ENCODE measurements at places on chromosomes 11 and 22.

- DNase-seq = peak; percentile 91
Measured at GRCh38 chr11:1515082-1516060, 28.8 kb upstream of the MOB2 start.

GRCh38 chr11:108926841-108927577, 262.1 kb downstream of the DDX10 start:
- DNase-seq = no peak

DNA sequence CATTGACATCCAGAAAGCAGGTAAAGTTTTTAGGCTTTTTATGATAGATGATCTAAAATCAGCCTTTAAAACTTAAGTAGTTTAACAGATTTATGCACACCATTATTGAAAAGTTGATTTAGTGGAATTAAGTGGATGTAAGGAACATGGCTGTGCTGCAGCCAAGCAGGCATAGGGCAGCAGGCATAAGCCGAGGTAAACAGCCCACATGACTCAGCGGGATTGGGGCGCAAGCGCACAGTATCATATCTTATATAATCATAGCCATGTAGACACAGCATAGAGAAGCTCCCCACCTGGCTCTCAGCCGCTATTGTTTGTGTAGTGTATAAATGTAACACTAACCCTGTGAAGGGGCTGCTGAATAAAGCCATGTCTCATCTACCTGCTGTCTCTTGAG, 157.5 kb downstream of the WNT11 start:
- no peak for DNase-seq

GRCh38 chr11:126978165-126978564, 22.4 kb downstream of the KIRREL3 start:
- DNase-seq = no peak

GRCh38 chr11:132032555-132032954, 662.1 kb downstream of the NTM start:
- no peak for DNase-seq

DNA sequence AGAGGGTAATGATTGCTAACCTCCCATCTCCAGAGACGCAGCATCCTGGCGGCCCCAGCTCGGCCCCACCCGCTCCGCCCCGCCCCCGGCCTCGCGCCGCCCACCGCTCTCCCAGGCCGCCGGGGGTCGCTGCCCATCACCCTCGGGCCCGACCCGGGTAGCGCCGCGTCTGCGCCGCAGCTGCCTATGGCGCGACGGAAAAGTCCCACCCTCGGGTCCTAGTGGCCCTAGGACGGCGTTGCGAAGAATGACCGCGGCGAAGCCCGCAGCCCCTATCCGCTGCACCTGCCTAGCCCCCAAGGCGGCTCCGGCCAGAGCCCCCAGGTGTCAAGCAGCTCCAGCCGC, 457 bp downstream of the CPSF7 start:
- peak; percentile 67 for DNase-seq

- DNase-seq = peak; percentile 16
Measured at GRCh38 chr11:76667856-76668255, 2.7 kb downstream of the LRRC32 start.

GRCh38 chr22:20384865-20385264, 9.1 kb upstream of the ZNF74 start:
- no peak for DNase-seq

DNA sequence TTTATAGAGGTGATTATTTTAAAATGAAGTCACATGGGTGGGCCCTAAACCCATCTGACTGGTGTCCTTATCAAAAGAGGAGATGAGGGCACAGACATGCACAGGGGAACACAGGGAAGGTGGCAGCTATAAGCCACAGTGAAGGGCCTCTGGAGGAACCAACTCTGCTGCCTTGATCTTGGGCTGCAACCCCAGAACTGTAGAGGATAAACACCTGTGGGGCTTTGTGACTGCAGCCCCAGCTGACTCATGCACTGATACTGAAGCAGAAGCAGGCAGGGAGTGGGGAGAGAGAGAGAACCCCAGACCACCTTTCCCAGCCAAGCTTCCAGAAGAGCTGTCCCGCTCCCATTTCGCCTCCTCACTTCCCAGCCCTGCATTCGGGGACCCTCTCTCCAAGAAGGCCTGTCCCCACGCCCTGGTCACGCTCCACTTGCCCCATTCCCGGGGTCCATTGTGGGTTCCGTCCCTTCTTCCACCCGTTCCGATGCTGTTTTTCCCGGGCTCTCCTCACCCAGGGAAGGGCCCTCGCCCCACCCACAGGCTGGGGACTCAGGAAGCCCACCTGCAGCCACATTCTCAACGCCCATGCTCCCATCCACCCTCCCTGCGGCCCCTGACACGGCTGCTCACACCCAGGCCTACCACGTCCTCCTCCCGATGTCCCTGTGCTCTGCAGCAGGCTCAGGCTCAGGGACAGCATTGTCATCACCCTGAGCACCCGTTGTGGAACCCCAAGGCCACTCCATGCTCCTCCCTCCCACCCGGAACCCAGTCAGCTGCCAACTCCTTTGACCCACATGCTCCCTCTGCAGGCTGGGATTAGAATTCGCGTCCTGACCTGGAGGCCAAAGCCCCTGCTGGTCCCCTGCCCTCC, 90.8 kb upstream of the SHANK2 start:
- DNase-seq = peak; percentile 59

DNA sequence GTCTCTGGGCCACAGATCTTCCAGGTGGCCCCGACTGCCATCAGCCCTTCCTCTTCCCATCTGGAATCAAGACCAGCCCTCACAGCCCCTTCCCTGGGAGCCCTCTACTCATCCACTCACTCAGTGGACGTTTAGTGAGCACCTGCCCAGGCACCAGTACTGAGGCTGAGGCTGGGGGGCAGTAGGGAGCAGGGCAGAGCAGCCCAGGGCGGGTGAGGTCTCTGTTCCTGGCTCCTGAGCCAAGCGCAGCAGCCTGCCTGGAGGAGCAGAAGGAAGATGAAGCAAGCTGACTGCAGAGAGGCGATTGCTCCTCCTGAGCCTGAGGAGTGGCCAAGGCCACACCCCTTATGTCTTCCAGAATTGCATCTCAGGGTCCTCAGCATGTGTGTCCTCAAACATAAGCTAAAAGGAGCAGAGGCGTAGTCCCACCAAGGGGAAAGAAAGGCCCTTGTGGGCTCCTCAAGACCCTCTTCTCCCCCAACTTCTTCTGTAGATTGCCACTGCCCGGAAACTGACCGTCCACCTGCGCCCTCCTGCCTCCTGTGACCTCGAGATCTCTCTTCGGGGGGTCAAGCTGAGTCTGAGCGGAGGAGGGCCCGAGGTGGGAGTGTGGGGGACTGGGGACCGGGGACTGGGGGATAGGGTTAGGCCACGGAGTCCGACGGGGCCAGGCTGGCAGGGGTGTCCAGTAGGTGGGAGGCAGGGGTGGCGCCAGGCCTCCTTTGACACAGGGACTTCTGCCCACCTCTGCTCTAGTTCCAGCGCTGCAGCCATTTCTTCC, 5.8 kb downstream of the MAPK8IP2 start:
- DNase-seq = peak; percentile 40

DNA sequence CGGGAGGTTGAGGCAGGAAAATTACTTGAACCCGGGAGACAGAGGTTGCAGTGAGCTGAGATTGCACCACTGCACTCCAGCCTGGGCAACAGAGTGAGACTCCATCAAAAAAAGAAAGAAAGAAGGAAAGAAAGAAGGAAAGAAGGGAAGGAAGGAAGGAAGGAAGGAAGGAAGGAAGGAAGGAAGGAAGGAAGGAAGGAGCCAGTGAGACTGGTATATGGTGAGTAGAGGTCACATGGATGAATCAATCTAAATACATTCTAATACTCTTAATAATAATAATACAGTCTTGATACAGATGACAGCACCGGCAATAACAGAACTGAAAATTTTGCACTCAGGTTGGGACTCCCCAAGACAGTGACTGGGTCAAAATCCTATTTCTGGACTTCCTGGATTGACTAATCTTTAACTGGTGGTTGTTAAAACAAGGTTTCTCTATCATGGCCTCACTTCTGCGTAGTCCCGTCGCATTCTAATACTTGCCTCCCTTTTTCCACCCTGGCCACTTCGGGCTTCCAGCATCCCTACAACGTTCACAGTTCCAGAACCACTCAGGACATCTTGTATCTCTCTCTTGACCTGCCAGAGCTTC, 53.5 kb upstream of the EIF3M start:
- no peak for DNase-seq

- no peak for DNase-seq
Measured at GRCh38 chr22:21055880-21056319, 10.2 kb downstream of the LRRC74B start.

DNA sequence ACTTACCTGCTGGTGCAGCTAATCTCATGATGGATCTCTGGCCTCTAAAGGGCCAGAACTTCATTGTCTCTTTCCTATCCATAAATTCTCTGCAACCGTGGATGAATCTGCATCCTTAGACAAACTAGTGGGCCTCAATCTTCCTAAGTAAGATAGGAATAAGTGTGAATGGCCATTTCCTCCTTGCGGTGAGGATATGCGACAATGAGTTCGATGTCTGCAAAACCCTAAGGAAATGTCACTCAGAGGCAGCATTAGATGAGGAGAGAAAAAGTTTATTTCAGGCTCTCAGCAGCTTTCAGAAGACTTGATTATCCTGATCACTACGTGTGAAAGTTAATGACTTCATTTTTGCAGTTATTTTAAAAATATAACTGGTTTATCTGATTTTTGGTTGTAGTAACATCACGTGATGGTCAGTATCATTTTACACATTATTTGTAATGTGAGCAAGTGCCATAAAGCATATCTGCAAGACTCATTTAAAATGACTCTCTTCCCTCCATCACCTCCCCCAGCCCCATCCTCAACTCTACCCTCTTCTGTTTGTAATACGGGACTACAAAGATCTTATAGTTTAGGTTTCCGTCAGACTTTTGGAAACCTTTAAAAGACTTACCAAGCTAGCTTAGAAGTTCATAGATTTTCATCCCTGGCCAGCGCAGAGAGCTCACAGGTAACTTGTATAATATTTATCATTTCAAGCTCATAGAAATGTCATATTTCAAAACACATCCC, 10.2 kb downstream of the GRAP2 start:
- DNase-seq = no peak

GRCh38 chr11:62671608-62672389, at the start of the genes LBHD1 and UQCC3:
TSS of gene LBHD1 (minus strand) at chr11:62672267. CDS start at chr11:62670031, 2,236 bp downstream.
TSS of gene UQCC3 (plus strand) at chr11:62671673. CDS start at chr11:62671746, 73 bp downstream.
- peak; percentile 78 for DNase-seq

DNA sequence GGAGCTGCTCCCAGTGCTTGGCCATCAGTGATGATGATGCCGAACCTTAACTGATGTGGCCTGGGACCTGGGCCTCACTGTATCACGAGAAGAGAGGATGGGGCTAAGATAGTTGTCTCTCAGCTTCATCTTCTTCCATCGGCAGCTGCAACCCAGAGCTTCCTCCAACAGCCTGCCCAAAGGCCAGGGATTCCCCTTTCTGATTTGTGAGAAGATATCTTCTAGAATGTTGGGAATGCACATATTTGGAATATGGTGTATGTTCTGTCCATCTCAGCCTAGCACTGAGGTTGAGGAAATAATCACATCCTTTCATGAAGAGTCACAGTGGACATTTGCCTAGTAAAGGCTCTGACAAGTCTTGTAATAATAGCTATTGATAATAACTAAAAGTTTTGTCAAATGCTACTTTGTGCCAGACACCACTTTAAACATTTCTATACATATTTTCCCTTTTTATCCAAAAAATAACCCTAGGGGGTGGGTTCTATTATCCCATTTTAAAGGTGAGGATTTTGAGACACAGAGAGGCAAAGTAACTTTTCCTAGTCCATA, 73.1 kb downstream of the COMMD9 start:
- DNase-seq = no peak

DNA sequence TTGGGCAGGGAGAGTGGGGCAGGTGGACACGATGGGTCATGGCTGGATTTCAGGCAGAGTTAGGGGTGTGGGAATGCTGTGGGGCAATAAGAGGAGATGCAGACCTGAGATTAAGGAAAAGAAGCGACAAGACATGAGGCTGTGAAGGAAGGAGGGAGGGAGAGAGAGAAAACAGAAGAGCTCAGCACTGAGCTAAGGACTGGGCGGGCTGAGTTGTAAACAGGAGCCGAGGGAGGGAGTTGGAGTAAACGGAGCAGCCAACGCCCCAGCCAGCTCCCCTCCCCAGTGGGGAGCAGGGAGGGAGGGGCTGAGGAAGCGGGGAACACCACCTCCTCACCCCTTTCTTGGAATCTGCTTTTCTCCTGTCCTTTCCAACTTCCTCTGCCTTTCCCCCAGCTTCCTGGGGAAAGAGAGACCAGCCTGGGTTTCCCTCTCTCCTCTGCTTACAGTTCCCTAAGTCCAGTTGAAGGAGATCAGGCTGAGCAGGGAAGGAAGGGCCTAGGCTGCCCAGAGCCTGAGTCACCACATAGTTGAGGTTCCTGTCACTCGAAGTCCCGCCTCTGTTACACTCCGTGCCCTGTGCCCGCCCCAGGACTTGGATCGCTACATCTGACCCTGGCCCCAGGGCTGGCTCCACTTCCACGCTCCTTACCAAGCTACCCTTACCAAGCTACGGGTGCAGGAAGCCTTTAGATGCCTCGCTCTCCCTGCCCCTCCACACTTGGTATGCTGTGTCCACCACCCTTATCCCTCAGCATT, 6.7 kb upstream of the AHNAK start:
- DNase-seq = no peak

DNA sequence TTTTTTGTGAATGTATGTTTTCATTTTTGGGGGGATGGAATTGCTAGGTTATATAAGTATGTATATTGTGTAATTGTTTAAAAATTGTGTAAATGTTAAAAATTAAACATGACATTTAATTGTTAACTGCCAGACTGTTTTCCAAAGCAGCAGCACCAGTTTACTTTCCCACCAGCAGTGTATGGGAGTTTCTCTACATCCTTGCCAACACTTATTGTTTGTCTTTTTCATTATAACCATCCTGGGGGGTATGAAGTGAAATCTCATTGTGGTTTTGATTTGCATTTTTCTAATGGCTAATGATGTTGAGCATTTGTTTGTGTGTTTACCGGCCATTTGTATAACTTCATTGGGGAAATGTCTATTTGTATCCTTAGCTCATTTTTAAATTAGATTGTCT, 31.7 kb upstream of the RRAS2 start:
- no peak for DNase-seq

DNA sequence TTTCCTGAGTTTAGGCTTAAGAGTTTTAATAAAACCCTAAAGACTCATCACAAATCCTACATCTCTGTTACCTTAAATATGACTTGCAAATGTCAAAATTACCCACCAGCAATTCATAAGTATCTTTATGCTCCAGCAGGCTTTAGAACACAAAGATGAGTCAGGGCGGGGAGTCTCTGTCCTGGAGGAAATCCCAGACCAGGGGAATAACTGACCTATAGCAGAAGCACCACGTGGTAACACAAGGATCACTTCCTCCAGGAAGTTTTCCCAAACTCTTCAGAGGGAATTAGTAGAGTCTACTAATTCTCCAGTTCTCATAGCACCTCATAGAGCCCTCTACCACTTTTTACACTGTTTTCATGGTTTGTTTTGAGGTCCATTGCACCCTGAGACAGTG, 217.0 kb downstream of the NAV2 start:
- no peak for DNase-seq

DNA sequence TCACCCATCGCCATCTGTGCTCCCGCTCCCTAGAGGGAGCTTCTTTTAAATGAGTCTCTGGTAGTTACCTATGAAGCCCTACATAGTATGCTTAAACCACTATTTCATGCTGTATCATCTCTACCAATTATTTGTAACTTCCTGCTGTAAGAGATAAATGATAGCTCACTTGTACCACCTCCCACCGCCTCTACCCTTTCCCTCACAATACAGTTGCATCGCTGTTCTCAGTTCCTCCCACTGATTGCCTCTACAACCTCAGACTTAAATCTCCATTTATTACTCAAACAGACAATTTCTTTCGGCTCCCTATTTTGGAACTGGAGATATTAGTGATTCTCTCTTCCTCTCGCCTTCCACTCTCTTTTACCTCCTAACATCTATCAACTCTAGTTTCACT, 222.9 kb upstream of the ZC3H12C start:
- no peak for DNase-seq

- no peak for DNase-seq
Measured at GRCh38 chr11:57459164-57460021, 935 bp upstream of the RTN4RL2 start.

- no peak for DNase-seq
Measured at GRCh38 chr11:2473361-2474058, 28.7 kb downstream of the KCNQ1 start.
